Activated CD4-positive, alpha-beta T cell treated with anti-CD3 and anti-CD28 coated beads for 36 hours (primary cell): ENCODE measurements at places on chromosomes 1 and 21. TPM values are rescaled to one million over a fixed set of nuclear protein-coding genes. Genes with fewer than 3 reads are reported as not detected.

GRCh38 chr1:246099570-246099969, 407.5 kb downstream of the SMYD3 start:
- no peak overlapping the region for H3K4me3 ChIP-seq
- no peaks in the 10 kb centered on the region for H3K27me3 ChIP-seq
- H3K4me1 ChIP-seq: no peaks in the 10 kb centered on the region
- H3K27ac ChIP-seq: no peak overlapping the region

ERO1B gene
- total RNA-seq: 2.8 TPM

- H3K36me3 ChIP-seq: no peaks in the 10 kb centered on the region
- peaks cover 3% of the 10 kb centered on the region for H3K27me3 ChIP-seq
- H3K27ac ChIP-seq: peak overlapping the region; percentile 87
- H3K4me1 ChIP-seq: peaks cover 22% of the 10 kb centered on the region
- peak overlapping the region; percentile 50 for H3K4me3 ChIP-seq
Measured at GRCh38 chr1:204286831-204287421, 72.8 kb downstream of the PLEKHA6 start.

- DNase-seq: no peak
- peaks cover 3% of the 10 kb centered on the region for H3K4me1 ChIP-seq
- no peaks in the 10 kb centered on the region for H3K27me3 ChIP-seq
- H3K36me3 ChIP-seq: no peaks in the 10 kb centered on the region
Measured at GRCh38 chr21:43991447-43991991, 20.6 kb upstream of the TRAPPC10 start.

GRCh38 chr1:214143006-214143992, 137.7 kb upstream of the SMYD2 start:
- no peak overlapping the region for H3K27ac ChIP-seq
- H3K36me3 ChIP-seq: no peaks in the 10 kb centered on the region
- no peak for DNase-seq
- H3K4me3 ChIP-seq: no peak overlapping the region

DNA sequence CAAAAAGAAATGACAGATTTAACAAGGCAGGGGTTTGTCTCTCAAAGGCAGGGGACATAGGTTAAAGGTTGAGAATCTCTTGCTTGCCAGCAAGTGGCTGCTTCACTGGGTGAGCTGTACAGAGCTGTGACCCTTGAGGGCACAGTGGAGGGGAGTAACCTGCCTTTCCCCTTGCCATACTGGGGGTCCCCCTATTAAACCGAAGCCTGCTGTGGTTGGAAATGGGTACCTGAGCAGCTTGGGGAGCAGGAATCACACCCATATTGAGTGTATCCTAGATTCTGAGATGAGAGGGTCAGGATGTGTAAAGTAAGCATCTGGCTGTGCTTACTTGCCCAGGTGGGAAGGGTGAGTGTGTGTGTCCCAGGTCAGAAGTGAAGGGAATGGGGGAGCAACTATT, 31.8 kb downstream of the WNT4 start:
- peaks cover 21% of the 10 kb centered on the region for H3K36me3 ChIP-seq
- no peak overlapping the region for H3K27ac ChIP-seq
- H3K4me1 ChIP-seq: peaks cover 21% of the 10 kb centered on the region
- no peak overlapping the region for H3K4me3 ChIP-seq

- no peaks in the 10 kb centered on the region for H3K27me3 ChIP-seq
- H3K27ac ChIP-seq: peak overlapping the region; percentile 74
- no peak overlapping the region for H3K4me3 ChIP-seq
- no peaks in the 10 kb centered on the region for H3K36me3 ChIP-seq
- H3K4me1 ChIP-seq: peaks cover 10% of the 10 kb centered on the region
Measured at GRCh38 chr1:153510984-153511410, 24.8 kb downstream of the S100A6 start.

DNA sequence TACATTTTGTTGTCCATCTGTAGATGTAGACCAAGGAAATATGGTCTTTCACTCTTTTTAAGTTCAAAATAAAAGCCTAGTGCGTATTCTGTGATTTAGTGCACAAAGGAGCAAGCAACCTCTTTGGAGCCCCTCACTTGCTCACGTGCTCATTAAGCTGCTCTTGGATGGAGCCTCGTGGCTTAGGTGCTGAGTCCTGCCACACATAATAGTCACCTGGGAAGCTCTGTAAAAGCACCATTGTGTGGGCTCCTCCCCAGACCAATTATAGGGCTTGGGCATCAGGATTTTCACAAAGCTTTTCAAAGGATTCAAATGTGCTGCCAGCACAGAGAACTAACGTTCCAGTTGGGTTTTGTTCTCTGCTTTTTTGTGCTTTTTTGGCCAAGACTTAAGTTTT, 85.0 kb downstream of the PCP4 start:
- H3K27ac ChIP-seq: no peak overlapping the region
- H3K27me3 ChIP-seq: no peaks in the 10 kb centered on the region
- no peaks in the 10 kb centered on the region for H3K4me1 ChIP-seq
- H3K36me3 ChIP-seq: no peaks in the 10 kb centered on the region
- no peak overlapping the region for H3K4me3 ChIP-seq

ALG14 gene
- total RNA-seq: 5.3 TPM

LIPI gene
- not detected for total RNA-seq

DNA sequence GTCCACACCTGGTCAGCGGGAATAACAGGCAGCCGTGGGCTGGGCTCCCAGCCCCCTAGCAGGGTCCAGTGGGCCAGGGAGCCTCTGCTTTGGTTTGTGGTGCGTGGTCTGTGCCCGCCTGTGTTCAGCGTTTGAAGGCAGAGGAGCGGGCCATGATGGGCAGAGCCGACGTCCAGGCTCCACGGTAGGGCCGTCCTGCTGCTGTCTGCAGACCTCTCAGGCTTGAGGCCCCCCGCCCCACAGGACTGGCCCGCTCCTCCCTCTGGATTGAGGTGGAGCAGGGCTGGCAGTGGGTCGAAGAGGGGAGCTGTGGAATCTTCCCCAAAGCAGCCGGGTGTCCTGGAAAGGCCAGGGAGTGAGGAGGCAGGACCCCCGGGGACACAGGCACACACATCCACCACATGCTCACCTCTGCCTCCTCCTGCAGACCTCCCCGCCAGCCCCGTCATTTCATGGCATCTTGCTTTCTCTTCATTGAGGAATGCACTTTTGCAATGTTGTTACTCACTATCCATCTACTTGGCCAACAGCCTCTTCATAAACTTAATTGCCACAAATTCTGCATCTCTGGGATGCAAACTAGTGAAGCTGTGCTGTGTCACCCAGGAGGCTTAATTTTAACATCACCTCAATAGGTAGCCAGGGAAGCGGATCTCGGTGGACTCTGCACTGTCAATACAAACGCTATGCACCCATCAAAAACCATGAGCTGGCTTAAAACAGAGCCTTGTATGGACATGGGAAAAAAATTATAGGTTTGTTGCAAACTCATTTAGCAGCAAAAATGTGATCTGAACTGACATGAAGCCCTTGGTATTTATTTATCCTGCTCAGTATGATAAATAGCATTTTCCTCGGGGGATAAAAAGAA, 85.9 kb downstream of the PDE9A start:
- H3K4me1 ChIP-seq: peaks cover 33% of the 10 kb centered on the region
- H3K27me3 ChIP-seq: no peaks in the 10 kb centered on the region
- no peak overlapping the region for H3K4me3 ChIP-seq
- no peak for DNase-seq

GRCh38 chr1:214321705-214322453, 40.9 kb downstream of the SMYD2 start:
- H3K27me3 ChIP-seq: no peaks in the 10 kb centered on the region
- peaks cover 37% of the 10 kb centered on the region for H3K36me3 ChIP-seq
- H3K4me1 ChIP-seq: peaks cover 4% of the 10 kb centered on the region
- no peak overlapping the region for H3K27ac ChIP-seq

- H3K4me3 ChIP-seq: no peak overlapping the region
- DNase-seq: no peak
- no peak overlapping the region for H3K27ac ChIP-seq
Measured at GRCh38 chr1:192951691-192952460, 107.3 kb downstream of the UCHL5 start.

GRCh38 chr21:33125680-33126375, 55.9 kb downstream of the OLIG1 start:
- H3K4me1 ChIP-seq: peaks cover 7% of the 10 kb centered on the region
- no peak overlapping the region for H3K4me3 ChIP-seq
- H3K27ac ChIP-seq: no peak overlapping the region
- peaks cover 8% of the 10 kb centered on the region for H3K27me3 ChIP-seq
- no peaks in the 10 kb centered on the region for H3K36me3 ChIP-seq
- DNase-seq: no peak

RGS8 gene
- total RNA-seq: not detected

KRTAP11-1 gene
- total RNA-seq: not detected

DNA sequence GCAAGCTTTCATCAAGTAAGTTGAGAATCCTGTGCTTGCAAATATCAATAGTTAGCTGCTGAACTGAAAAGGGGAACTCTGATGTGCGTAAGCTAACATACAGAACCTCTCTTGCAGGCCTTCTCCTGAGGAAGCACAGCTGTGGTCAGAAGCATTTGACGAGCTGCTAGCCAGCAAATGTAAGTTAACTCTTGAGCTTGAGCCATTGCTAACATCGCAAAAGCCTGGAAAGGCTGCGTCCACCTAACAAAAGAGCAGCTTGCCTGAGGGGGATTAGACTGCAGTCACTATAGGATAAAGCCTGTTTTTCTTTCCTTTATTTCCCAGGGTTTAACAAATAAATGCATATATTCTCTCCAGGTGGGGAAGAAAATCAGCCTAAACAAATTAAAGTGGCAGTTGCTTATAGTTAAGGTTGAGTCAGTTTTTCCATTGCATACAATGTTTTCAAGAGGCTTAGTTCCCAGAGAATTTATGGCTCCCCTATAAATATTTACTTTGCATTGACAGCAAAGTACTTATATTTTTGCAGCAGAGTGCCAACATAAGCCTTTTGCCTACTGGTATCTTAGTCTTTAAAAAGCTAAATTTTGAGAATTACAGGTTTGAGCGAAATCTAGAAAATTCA, 1.5 kb downstream of the RGS2 start:
- peaks cover 3% of the 10 kb centered on the region for H3K36me3 ChIP-seq
- peaks cover 29% of the 10 kb centered on the region for H3K4me1 ChIP-seq
- no peak for DNase-seq
- no peaks in the 10 kb centered on the region for H3K27me3 ChIP-seq

GRCh38 chr1:63704443-63704842, 69.4 kb upstream of the ROR1 start:
- H3K27ac ChIP-seq: no peak overlapping the region
- no peak for DNase-seq
- H3K36me3 ChIP-seq: no peaks in the 10 kb centered on the region
- no peaks in the 10 kb centered on the region for H3K4me1 ChIP-seq
- no peak overlapping the region for H3K4me3 ChIP-seq

GRCh38 chr1:161044908-161045735, 655 bp downstream of the USF1 start:
- peak overlapping the region; percentile 99 for H3K27ac ChIP-seq
- peak overlapping the region; percentile 81 for H3K4me3 ChIP-seq
- DNase-seq: peak; percentile 70
- H3K27me3 ChIP-seq: no peaks in the 10 kb centered on the region
- peaks cover 58% of the 10 kb centered on the region for H3K36me3 ChIP-seq

DNA sequence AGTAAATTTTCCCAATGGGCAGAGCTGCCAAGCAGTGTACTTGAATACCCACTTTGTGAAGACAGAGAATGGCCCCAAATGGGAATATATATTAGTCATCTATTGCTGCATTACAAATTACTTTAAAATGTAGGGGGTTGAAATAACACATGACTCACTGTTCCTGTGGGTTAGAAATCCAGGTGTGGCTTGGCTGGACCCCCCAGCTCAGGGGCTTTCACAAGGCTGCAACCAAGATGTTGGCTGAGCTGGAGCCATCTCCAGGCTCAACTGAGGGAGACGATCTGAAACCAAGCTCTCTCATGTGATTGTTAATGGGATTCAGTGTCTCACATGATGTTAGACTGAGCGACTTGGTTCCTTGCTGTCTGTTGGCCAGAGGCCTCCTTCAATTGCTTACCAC, 33.4 kb upstream of the ARHGAP29 start:
- no peak overlapping the region for H3K27ac ChIP-seq
- H3K27me3 ChIP-seq: peaks cover 11% of the 10 kb centered on the region
- no peaks in the 10 kb centered on the region for H3K4me1 ChIP-seq
- no peaks in the 10 kb centered on the region for H3K36me3 ChIP-seq
- H3K4me3 ChIP-seq: no peak overlapping the region

DNA sequence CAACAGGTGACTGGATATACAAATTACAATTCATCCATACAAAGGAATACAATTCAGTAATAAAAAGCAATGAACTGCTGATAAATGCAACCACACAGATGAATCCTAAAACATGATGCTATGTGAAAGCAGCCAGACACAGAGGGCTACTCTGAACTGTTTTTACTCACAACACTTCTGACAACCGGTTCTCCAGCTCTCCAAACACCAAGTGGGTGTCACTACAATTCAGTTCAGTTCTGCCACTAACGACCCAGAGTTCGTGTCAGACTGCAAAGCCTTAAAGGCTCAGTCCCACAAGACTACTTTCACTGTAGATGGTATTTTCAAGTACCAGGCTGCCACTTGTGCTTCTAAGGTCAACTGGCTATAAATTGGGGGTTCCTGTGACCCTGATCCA, 119.4 kb downstream of the SLC16A1 start:
- no peaks in the 10 kb centered on the region for H3K36me3 ChIP-seq
- no peaks in the 10 kb centered on the region for H3K27me3 ChIP-seq
- DNase-seq: no peak
- no peak overlapping the region for H3K4me3 ChIP-seq

- H3K36me3 ChIP-seq: peaks cover 18% of the 10 kb centered on the region
- no peak overlapping the region for H3K4me3 ChIP-seq
- peaks cover 49% of the 10 kb centered on the region for H3K4me1 ChIP-seq
- no peak for DNase-seq
- H3K27me3 ChIP-seq: no peaks in the 10 kb centered on the region
- no peak overlapping the region for H3K27ac ChIP-seq
Measured at GRCh38 chr1:234371414-234371813, 1.8 kb upstream of the COA6 start.

C1QA gene
- total RNA-seq: not detected

DNA sequence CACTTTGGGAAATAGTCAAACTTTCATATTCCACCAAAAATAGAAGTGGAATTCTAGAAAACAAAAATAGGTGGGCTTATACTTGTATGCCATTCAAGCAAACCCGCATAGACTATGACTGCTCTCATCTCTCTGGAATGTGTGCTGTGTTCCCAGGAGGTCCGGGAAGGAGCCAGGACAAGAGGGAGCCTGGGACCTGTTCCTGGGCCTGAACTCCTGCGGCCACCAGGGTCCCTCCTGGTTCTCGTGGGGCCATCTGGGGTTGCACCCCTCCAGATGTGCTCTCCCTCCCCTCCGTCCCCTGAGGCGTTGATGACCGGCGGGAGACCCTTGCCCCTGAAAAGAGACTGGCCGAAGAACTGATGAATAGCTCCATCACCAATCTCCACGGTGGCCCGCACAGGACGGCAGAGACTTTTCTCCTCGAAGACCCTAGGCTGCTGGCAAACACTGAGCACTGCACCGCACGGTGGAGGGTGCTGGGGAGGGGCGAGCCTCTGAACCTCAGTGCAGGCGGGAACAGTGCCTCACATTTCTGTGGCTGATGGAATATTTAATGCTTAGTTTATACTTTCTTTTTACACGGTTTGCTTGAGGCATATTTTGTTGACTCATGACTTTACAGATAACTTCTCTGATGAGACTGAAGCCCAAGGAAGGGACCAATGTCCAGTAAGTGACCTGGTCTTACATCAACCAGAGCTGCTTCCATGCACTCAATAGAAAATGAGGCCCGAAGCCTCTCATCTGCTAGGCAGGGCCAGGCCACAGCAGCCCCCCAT, 9.6 kb upstream of the ADARB1 start:
- H3K4me3 ChIP-seq: no peak overlapping the region
- H3K27me3 ChIP-seq: no peaks in the 10 kb centered on the region
- no peak for DNase-seq
- H3K36me3 ChIP-seq: no peaks in the 10 kb centered on the region
- no peaks in the 10 kb centered on the region for H3K4me1 ChIP-seq

GRCh38 chr1:18635891-18636595, 5.4 kb downstream of the PAX7 start:
- no peak overlapping the region for H3K27ac ChIP-seq
- H3K4me1 ChIP-seq: peaks cover 22% of the 10 kb centered on the region
- DNase-seq: peak; percentile 50
- H3K27me3 ChIP-seq: peaks cover 86% of the 10 kb centered on the region
- peak overlapping the region; percentile 4 for H3K4me3 ChIP-seq
